ENCODE measurements at places on chromosomes 16 and 17. TPM values are rescaled to one million over a fixed set of nuclear protein-coding genes. Genes with fewer than 3 reads are reported as not detected.

The KRTAP1-5 gene
- total RNA-seq: not detected

The ZDHHC1 gene
- 0.32 TPM for total RNA-seq

The SLC16A6 gene
- total RNA-seq: 0.96 TPM

The PRR35 gene
- not detected for total RNA-seq

The ABCC12 gene
- total RNA-seq: not detected

The RGS9 gene
- total RNA-seq: 1.2 TPM
